Fibroblast of skin of left quadriceps (primary cell): ENCODE measurements at places on chromosomes 12 and 14.
A peak's percentile ranks its signal among the peaks of the same experiment; 100 is the strongest.

DNA sequence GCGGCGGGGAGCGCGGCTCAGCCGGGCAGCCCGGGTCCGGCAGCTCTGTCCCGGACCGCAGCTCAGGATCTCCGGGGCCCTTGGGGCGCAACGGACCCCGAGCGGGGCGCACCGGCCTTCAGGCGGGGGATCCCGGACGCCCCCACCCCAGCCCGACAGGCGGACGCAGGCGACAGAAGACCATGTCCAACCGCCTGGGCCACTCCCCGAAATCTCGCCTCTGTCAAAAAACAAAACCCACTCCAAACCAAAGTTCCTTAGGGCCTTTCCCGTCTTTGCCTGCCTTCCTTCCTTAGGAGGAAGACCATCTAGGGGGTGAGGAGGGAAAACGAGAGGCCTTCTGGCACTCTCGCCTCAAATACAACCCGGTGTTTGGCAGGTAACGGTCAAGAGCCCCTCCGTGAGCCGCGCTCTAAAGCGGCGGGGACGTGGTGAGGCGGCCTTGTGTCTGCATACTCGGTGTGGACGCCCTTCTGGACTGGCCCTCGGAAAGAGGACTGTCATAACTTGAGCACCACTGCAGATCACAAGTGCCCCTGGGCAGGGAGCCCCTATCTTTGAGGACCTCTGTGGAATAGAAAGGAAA is 604 bp downstream of the HCFC2 start:
- DNase-seq = no peak

DNA sequence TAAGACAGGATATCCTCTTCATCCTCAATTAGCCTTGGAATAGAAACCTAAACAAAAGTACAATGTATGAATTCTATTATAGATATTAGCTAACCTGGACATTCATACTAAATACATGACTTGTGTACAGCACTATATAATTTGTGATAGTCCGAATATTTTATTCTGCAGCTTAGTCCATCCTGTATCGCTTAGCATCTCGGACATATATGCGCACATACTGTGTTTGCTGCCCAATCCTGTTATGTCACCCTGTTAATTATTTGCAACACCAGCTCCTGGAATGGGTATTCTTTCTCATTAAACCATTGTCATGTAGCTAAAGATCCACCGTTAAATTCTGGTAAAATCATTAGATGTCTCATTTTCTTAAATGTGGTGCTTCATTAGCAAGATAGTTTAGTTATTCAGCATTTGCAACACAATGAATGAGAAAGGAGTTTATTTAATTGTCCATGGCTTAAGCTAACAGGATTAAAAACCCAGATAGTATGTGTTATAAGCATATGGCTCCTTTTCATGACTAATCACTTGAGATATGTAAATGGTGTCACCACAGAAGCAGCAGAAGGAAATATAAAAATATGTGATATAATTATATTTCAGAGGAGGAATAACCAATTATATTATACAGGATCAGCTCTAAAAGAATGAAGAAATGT is 156.0 kb upstream of the ARHGAP5 start:
- no peak for DNase-seq

DNA sequence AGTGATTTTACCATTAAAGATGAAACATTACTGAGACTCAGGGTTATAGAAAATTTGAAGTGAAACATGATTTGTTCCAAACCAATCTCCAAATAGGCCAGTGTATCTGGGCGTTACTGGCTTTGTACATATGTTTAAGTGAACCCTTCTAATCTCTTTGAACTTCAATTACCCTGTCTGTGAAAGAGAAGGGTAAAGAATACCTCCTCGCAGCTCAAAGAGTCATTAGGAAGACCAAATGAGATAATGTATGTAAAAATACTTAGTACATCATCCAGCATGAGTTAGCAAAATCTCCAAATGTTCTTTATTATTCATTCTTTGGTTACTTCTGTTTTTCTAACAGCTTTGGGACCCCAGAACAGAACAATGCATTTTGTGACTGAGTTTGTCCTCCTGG is at the start of gene OR11H6:
TSS of gene OR11H6 (plus strand) at position 301 of the 400 bp plus-strand sequence. CDS start at position 301, 0 bp downstream.
- no peak for DNase-seq

DNA sequence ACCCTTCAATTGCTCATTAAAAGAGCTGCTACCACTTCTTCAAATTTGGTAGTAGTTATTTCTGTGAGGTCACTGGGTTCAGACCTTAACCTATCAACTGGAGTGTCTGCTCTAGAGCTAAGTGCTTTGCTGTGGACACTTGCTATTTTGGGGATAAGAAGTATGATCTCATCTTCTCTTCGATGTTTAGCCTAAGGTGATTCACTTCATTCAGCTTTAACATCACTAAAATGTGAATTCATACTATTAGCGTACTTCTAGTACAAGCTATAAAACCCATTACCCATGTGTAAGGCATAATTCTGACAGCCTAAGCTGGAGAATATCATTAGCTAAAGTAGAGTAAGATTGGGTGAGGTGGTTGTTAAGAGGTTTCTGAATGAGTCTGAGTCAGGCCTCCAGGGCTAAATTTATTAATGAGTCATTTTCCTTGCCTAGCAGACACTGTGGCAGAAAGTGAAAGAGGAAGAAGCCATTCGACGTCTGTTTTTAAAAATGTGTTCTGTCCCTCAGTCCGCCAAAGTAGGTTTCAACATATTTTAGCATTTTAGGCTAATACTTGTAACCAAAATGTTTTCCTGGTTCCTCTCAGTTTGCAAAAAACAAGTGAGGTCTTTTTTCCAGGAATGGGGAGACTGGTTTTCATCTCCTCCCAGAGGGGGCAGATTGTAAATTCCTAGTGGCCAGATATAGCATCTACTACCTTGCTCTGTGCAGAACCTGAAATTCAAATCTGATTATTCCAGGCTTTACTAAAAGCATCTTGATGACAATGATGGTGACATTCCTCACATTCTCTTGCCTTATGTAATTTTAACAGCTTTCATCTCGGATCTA is 103.6 kb downstream of the SSPN start:
- DNase-seq = peak; percentile 68

DNA sequence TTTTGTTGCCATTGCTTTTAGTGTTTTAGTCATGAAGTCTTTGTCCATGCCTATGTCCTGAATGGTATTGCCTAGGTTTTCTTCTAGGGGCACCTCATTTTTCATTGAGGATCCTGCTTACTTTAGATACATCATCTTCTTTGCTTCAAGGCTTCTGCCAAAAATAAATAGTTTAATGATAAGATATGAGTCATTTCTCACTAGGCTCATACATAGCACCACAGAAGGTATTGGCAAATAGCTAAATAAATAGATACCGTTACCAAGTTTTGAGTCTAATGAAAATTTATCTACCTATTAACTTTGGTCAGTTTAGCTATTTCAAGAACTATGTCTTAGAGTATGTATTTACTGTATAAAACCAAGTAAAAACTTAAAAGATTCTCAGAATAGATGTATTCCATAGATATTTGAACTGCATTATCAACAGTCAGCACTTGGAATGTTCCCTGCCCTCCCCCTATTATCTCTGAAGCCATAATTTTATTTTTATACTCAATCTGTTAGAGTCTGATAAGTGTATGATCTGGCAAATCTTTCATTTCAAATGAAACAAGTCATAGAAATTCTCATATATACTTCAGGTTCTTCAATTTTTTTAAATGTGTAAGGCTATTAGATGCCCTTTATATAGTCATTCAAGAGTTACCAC is 310.2 kb downstream of the CCDC91 start:
- no peak for DNase-seq

- no peak for DNase-seq
Measured at GRCh38 chr14:70585231-70585630, 15.2 kb downstream of the MED6 start.

DNA sequence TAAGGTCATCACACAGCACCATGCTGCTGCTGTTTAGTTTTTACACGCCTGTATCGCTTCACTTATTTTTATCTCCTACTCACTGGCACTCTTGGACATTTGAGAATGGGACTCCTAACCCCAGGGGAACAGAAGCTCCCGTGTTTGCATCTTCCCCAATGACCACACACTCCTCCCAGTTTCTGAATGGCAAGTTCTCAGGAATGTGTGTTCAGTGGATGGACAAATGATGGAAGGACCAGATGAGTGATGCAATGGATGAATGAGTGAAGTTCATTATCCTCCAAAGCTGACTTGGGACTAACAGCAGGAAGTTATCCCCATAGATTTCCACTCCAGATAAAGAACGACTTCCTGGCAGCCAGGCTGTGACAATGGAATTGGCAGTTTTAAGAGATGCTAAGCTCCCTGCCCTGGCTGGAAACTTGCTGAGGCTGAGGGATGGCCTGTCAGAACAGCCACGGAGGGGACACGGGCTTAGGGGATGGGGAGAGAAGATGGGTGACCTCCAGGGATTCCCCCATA is 231.5 kb downstream of the SLC15A4 start:
- DNase-seq = no peak

DNA sequence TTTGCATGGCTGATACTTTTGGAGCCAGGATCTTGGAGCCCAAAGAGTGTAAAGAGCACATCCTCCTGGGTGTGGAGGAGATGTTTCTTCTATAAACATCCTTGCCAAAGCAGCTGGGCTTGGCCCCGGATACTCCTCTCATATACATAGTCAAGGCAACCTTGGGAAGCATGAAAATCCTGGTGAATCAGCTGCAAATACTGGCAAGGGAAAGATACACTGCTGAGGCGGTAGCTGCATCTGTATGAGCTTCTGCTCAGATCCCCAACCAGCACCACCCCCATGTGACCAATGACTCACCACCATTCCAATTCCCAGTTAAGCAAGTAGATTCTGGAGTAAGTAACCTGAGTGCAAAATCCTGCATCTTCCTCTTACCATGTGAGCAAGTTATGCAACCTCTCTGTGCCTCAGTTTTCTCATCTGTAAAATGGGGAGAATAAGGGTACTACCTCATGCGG is 567.4 kb downstream of the MED13L start:
- peak; percentile 40 for DNase-seq

DNA sequence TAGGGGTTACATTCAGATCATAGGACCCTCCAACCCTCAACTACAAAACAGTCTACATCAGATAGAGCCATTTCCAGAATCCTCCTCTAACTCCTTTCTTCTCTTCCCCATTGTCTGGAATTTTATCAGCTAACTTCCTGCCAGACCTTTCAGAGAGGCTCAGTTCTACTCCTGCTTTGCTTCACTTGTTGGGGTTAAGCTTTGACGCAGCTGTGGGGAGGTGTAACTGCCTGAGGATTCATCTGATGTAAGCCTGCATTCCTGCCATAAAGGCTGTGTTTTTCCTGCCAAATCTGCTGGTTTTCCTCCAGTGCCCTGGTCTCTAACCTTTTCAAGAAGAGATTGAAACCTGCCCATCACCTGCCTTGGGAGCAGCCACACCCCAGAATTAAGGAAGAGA is 16.9 kb downstream of the DHRS2 start:
- no peak for DNase-seq

- DNase-seq = no peak
Measured at GRCh38 chr12:109944561-109945359, 44.7 kb downstream of the TCHP start.

- DNase-seq = no peak
Measured at GRCh38 chr14:32469388-32470160, 140.5 kb downstream of the AKAP6 start.

- DNase-seq = no peak
Measured at GRCh38 chr14:94051779-94052178, 25.6 kb downstream of the OTUB2 start.

- DNase-seq = no peak
Measured at GRCh38 chr12:108320507-108321293, 18.4 kb downstream of the CMKLR1 start.

- no peak for DNase-seq
Measured at GRCh38 chr12:32870716-32871115, 25.9 kb downstream of the PKP2 start.

GRCh38 chr12:23640754-23641153 is 308.7 kb downstream of the SOX5 start:
- DNase-seq = no peak

GRCh38 chr12:49367381-49368239 is at the start of gene SPATS2:
SPATS2 (plus strand) TSS chr12:49367462; CDS start chr12:49461013, 93,551 bp downstream.
- DNase-seq = no peak

DNA sequence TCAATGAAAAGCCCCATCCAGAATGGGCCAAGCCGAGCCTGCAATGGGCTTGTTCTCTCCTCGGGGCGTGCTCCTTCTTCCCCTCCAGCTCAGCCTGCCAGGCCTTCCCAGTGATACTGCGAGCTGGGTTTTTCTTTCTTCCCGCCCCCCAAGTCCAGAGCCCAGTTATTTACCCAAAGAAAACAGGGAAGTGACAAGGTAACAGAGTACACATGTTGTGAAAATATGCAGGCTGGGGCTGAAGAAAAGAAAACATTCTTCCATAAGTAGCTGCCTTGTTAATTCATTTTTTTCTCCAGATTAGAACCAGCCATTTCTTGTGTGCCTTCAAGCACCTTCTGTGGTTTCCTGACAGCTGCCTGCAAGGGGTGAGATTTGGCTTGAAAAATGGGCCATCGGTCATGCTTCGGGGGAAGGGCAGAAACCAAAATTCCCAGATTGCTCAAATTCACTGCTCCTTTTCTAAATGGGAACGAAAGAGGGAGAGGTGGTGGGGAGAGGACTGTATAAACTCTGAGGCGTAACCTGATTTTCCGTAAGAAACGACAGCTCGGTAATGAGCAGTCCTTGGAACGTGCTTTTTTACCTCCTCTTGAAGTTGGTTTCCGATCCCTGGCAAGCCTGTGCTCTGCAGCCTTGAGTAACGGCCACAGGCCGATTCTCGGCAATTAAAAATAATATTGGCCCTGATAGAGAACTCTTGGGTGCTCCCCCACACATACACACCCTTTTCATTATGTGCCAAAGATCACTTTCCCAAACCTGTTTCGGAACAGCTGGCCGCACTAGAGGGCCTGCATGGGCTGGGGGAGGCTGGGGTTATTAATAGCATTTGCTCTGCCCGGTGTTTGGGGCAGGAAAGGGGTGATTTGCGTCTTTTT is 229.4 kb downstream of the ZFP36L1 start:
- DNase-seq = peak; percentile 59

GRCh38 chr12:57724936-57725740 is 13.4 kb downstream of the AGAP2 start:
- DNase-seq = no peak

DNA sequence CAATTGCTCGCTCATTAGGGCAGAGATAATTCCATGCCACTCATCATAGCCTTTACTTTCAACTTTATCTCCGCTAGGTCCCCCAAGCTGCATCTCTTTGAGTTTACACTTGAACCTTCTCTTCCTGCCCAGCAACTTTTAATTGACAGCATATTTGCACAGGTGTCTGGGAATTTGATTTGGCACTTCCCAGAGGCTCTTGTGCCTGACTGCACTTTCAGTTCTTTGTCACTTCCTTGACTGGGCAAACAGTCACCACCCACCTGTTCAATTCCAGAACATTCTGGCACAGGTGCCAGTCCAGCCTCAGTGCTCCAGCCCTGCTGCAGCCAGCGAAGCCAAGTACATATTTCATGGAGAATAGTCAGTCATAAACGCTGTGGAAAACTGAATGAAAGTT is 110.1 kb upstream of the LRIG3 start:
- DNase-seq = no peak

- DNase-seq = no peak
Measured at GRCh38 chr12:77772676-77773298, 57.9 kb upstream of the NAV3 start.
